ENCODE measurements at places on chromosomes 5 and 9.

GRCh38 chr9:80881940-80882339, 807.4 kb downstream of the TLE1 start:
- DNase-seq, result no peak

- no peak for DNase-seq
These were observed 644.6 kb upstream of the RGMB start for GRCh38 chr5:98128846-98129245.

DNA sequence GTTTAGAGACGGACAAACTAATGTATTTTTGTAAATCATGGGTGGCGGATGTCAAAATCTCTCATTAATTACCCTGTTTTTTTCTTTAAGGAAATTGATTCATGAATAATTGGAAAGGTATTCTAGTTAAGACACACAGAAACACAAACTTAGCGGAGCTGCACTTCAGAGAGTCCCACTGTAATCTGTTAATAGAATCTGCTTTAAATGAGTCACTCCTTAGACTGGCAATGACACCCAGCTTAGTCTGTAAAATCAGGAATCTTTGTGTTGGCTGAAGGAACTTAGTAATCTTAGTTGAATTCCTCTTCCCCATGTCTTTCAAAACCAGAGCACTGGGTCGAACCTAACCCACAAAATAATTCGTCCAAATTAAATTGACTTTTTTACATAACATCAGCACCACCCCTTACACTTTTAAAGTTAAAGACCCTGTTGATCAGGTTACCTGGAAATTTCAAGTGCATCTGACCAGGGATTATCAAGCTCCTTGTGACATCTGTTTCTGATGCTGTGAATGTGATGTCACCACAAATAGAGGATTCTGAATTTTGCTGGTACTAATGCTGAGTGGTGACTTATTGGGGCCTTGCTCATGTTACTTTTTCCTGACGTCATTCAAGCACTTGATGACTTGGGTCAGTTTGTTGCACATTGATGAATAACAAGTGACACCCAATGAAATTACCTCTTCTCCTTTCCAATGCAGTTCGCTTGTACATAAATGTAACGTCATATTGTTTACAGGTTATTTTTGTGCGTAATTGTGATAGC, 313.6 kb downstream of the KCTD16 start:
- peak; percentile 65 for DNase-seq

DNA sequence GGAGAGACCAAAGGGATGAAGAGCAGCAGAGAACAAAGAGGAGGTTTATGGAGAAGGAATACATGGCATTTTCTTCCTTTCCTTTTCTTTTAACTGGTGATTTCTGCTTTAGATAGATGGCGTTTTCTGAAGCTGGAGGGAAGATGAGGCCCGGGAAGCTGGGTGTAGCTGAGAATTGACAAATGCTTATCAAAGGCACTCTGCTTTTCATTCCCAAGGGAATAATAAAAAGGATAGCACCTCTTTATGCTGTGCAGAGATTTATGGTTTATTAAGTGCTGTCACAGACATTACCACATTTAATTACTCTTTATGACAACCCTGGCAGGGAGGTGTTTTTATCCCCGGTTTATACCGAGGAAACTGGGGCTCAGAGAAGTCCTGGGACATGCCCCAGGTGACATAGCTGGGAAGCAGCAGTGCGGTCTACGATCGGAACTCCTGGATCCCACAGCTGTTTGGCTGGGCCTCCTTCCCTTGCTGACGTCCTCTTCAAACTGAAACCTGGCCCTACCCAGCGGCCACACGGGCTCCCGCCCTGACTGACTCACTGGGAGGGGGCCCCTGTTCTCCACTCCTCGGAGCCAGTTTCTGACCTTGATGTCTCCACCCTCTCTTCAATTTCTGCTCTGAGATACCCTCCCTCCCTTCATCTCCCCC, 8.2 kb upstream of the EPB41L4B start:
- DNase-seq, result no peak

All from non-pigmented ciliary epithelial cell (primary cell).